ENCODE measurements at places on chromosomes 7 and 10.

GRCh38 chr10:43237128-43237527, 29.7 kb downstream of the RASGEF1A start:
- no peak for DNase-seq

GRCh38 chr10:77548157-77548556, 89.5 kb downstream of the KCNMA1 start:
- no peak for DNase-seq

DNA sequence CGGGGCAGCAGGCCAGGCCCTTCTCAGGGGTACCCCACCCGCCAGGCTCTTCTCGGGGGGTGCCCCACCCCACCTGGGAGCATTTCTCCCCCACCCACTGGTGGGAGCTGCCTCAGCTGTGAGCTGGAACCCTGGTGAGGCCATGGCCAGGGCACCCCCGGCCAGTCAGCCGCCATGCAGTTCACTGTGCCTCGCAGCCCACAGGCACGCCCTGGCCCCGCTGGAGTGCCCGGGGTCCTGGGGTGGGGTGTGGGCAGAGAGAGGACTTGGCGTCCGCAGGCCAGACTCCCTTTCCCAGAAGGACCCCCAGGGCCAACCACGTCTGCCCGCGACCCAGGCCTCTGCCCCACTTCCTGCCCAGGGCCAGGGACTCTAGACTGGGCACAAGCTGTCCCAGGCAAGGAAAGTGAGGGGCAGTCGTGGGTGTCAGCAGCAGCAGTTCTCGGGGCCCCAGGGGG, 13.1 kb downstream of the DPYSL4 start:
- DNase-seq, result no peak

DNA sequence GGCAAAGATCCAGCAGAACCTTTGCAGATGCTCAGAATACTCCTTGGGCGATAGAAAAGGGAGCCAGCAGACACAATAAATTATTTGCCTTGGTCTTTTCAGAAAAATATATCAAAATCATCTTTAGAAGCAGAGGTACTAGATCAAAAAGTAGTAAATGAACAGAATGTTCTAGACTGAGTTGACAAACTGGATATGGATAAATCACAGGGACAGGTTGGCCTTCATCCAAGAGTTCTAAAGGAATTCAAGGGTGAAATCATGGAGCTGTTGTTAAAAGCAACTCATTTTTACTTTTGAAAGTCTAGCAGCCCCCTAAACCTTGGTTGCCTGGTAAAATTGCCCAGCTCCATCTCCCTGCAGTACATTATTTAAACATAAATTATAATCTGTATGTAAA, 99.1 kb downstream of the PLCE1 start:
- DNase-seq, result no peak

DNA sequence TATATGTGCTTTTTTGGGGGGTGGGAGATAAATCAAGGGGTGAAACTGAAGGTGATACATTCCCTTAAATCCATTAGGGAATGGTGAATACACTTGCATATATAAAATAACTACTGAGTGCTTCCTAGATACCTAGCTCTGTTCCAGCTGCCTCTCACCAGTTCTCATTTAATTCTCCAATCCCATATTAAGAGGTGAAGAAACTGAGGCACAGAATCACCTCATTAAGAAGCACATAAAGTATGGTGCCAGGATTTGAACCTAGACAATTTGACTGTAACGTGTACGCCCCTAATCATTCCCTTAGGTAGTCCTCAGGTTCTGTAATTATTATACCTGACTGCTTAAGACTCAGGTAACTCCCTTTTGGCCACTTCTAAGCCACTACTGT, 1.5 kb upstream of the SFR1 start:
- no peak for DNase-seq

DNA sequence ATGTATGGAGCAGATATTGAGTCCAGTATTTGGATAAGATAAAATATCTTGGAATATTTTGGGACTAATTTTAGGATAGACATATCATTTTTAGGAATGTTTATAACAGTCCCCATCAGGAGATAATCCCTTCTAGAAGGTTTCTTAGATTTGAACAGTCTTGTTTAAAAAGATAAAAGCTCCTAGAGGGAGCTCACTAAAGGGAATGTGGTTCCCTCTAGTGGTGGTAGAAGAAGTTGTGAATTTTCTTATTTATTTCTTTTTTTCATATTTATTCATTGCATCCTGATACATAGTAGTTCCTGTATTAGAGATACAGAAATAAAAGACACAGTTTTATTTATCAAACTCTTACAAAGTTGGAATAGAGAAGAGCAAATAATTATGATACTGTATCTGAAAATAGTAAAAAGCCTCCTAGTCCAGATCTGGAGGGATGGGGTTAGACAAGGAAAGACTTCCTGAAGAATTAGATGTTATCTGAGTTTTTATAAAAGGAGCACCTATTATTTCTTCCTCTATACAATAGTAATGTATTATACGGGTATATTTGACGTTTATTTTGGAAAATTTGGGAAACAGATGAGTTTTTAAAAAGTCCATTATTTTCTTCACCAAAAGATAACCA, 24.5 kb upstream of the KLF14 start:
- no peak for DNase-seq

GRCh38 chr7:40447345-40447744, 312.5 kb downstream of the SUGCT start:
- no peak for DNase-seq

GRCh38 chr7:19209166-19209696, 64.0 kb upstream of the FERD3L start:
- DNase-seq, result no peak

GRCh38 chr10:43703286-43703685, 54.6 kb upstream of the ZNF32 start:
- DNase-seq, result no peak

GRCh38 chr7:33805630-33806233, 99.6 kb upstream of the BMPER start:
- DNase-seq, result no peak

DNA sequence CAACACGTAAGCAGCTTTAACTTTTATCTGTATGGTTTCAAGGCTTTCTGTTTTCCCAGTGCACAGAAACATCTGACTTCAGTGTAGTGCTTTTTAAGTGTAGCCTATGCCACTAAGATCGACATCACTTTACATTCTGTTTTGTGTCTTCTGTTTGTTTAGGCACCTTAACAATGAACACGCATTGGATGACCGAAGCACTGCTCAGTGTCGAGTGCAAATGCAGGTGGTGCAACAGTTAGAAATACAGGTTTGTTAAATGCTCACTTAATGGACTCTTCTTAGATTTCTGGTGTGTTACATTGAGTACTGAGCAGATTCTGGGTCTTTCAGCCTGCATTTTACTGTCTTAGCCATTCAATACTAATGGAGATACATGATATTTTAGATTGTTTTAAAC, 237.4 kb downstream of the FOXP2 start:
- DNase-seq, result no peak

GRCh38 chr10:73552819-73553715, 38.1 kb downstream of the USP54 start:
- no peak for DNase-seq

GRCh38 chr10:111113961-111114757, 37.3 kb downstream of the ADRA2A start:
- DNase-seq, result no peak

GRCh38 chr7:93147363-93147762, 822 bp downstream of the SAMD9L start:
- peak; percentile 5 for DNase-seq

GRCh38 chr7:120955577-120956149, 5.1 kb downstream of the ING3 start:
- DNase-seq, result no peak

DNA sequence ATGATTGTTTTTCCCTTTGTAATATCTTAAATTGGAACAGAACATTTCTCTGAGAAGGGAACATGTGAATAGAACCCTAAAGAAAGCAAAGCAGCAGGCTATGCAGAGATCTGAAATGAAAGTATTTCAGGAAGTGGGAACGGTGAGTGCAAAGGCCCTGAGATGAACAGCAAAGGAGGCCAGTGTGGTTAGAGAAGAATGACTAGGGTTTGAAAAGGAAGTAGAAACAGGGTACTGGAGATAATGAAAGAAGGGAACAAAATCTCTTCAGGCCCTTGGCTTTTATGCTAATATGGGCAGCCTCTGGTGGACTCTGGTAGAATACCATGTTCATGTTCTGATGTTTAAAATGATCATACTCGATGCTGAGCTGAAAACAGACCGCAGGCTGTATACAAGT, 22.2 kb downstream of the ARHGAP21 start:
- no peak for DNase-seq

DNA sequence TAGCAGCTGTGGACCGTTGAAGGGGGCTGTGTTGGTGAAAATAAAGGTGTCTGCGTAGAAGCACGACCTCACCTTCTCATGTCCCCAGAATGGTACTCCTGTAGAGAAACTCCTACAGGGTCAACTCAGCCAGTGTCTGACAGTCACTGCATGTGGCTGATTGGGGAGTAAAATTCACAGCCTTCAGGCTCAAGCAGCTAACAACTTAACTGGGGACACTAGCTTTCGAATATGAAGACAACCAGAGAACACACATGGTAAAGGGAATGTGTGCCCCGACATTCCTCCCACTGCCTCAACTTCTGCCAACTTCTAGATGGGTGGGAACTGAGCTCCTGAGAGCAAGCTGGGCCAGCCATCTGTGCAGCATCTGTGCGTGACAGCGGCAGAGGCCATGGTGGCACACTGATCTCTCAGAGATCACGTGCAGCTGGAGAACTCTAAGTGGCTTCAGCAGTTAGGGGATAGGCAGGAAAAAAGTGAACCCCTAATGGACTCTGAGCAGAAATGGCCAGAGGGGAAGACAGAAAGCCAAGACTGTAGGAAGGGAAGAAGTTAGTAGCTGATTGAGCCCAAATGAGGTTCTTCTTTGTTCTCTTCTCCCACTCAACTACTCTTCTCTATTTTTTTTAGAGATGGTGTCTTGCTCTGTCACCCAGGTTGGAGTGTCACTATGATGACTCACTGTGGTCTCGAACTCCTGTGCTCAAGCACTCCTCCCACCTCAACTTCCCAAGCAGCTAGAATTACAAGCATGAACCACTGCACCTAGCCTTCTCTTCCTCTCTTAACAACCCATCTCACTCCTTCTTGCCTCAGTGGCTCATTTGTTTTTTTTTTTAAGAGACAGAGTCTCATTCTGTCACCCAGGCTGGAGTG, 280.8 kb downstream of the ZEB1 start:
- DNase-seq, result no peak

DNA sequence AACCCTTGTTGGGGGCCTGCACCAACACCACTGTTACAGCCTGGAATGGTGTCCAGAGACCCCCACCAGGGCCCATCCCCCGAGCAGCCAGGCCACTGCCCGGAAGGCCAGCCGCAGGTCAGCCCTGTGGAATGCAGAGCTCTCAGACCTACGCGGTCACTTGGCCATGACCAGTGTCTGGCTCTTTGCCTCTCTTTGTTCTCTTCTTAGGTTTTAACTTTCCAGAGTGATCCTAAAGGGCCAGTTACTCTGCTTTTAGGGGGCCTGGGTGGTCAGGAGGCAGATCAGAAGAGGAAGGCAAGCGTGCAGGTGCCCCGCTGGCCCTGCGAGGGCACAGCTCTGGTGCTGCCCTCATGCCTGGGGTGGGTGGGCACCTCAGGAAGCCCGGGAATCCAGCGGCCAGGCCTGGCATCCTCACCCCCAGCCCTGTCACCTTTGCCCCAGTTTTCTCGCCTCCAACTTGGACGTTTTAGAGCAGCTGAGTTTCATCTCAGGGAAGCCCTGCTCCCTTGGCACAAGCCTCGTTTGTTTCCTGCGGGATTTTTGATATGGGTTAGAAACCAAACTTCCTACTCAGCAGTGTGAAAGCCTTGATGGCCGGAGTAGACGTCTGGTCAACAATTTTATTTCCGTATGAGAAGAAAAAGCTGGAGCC, 62.5 kb upstream of the CHST15 start:
- DNase-seq, result no peak

GRCh38 chr7:105587909-105588635, 6.8 kb upstream of the EFCAB10 start:
- no peak for DNase-seq

- no peak for DNase-seq
These were observed 159.1 kb downstream of the CELF2 start for GRCh38 chr10:11176746-11177145.

- no peak for DNase-seq
These were observed 24.1 kb upstream of the SH2B2 start for GRCh38 chr7:102262546-102262945.

DNA sequence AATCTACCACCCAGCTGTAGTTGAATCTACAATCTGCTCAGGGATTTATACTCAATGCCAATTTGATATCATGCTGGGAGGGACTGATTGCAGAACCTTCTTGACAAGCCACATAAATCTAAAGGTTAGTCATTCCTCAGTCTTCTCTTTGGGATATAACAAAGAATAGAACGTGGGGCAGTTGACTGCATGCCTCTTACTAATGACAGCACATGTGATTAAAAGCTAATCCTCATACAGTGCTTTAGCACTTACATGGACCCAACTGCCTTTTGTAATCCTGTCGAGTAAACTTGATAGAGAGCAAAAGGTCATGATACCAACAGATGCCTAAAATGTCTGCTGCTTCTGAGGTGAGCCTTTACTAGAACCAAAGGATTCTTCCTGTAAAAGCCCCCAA, 12.3 kb downstream of the KLHL7 start:
- DNase-seq, result no peak

GRCh38 chr10:116287906-116288501, 15.0 kb upstream of the GFRA1 start:
- no peak for DNase-seq

DNA sequence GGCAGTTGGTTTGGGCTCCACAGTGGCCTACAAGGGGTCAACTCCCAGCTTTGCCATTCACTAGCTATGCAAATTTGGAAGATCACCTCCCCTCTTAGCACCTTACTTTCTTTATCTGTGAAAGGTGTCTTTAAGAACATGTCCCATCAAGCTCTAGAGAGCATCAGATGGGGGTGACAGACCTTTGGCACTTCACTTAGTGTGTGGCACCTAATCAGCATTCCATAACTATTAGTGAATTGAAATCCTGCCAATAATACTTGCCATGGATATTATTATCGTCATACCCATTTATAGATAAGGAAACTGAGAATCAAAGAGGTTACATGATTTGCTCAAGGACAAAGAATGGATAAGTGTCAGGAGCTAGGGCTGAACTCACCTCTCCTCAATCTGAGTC, 51.9 kb downstream of the PLPP4 start:
- DNase-seq, result no peak

GRCh38 chr10:27911539-27911938, 87.3 kb downstream of the ODAD2 start:
- no peak for DNase-seq

GRCh38 chr10:106609470-106610266, 554.8 kb downstream of the SORCS1 start:
- DNase-seq, result no peak
